Left ventricle myocardium inferior (tissue), 1 donor: ENCODE measurements at places on chromosomes 7 and 10.

- H3K4me3 ChIP-seq: no peak overlapping the region
- H3K27ac ChIP-seq: no peak overlapping the region
- H3K27me3 ChIP-seq: no peaks in the 10 kb centered on the region
- no peaks in the 10 kb centered on the region for H3K36me3 ChIP-seq
- no peak for DNase-seq
Measured at GRCh38 chr7:107151538-107151937, 17.3 kb upstream of the HBP1 start.

GRCh38 chr10:114970515-114970914 lies 32.5 kb downstream of the TRUB1 start:
- no peak overlapping the region for H3K4me3 ChIP-seq
- peak overlapping the region; percentile 13 for H3K27ac ChIP-seq
- peaks cover 13% of the 10 kb centered on the region for H3K36me3 ChIP-seq
- DNase-seq: no peak

DNA sequence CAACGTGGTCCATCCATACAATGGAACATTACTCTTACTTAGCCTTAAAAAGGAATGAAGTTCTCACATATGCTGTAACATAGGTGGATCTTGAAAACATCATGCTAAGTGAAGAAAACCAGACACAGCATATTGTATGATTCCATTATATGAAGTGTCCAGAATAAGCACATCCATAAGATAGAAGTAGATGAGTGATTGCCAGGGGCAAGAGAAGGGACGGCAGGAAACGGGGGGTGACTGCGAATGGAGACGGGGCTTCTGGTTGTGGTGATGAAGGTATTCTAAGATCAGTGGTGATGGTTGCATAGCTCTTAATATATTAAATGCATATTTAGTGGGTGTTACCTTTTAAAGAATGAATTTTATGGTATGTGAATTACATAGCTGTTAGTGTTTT lies 29.8 kb downstream of the UBE3C start:
- H3K27me3 ChIP-seq: no peaks in the 10 kb centered on the region
- H3K27ac ChIP-seq: no peak overlapping the region
- DNase-seq: no peak
- no peak overlapping the region for H3K4me3 ChIP-seq
- peaks cover 86% of the 10 kb centered on the region for H3K36me3 ChIP-seq

GRCh38 chr7:37429435-37429791 lies 19.3 kb downstream of the ELMO1 start:
- no peak overlapping the region for H3K4me3 ChIP-seq
- peaks cover 45% of the 10 kb centered on the region for H3K4me1 ChIP-seq
- no peak for DNase-seq
- H3K36me3 ChIP-seq: no peaks in the 10 kb centered on the region
- H3K27me3 ChIP-seq: no peaks in the 10 kb centered on the region

DNA sequence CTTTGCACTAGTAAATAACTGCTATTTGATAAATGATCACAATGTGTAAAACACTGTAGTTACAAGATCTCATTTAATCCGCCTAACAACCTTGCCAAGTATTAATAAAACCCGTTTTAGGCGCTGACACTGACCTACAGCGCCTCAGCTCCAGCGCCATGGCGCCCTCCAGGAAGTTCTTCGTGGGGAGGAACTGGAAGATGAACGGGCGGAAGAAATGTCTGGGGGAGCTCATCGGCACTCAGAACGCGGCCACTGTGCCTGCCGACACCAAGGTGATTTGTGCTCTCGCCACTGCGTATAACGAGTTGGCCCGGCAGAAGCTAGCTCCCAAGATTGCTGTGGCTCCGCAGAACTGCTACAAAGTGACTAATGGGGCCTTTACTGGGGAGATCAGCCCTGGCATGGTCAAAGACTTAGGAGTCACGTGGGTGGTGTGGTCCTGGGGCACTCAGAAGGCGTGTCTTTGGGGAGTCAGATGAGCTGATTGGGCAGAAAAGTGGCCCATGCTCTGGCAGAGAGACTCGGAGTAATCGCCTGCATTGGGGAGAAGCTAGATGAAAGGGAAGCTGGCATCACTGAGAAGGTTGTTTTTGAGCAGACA lies 1.1 kb upstream of the TNPO3 start:
- H3K4me3 ChIP-seq: peak overlapping the region; percentile 94
- DNase-seq: no peak
- no peaks in the 10 kb centered on the region for H3K36me3 ChIP-seq
- peaks cover 8% of the 10 kb centered on the region for H3K27me3 ChIP-seq
- peaks cover 44% of the 10 kb centered on the region for H3K4me1 ChIP-seq

GRCh38 chr10:16954280-16955030 lies 137.2 kb upstream of the RSU1 start:
- no peaks in the 10 kb centered on the region for H3K36me3 ChIP-seq
- H3K27ac ChIP-seq: peak overlapping the region; percentile 37
- no peak overlapping the region for H3K4me3 ChIP-seq
- peaks cover 36% of the 10 kb centered on the region for H3K4me1 ChIP-seq
- no peaks in the 10 kb centered on the region for H3K27me3 ChIP-seq
- DNase-seq: no peak

DNA sequence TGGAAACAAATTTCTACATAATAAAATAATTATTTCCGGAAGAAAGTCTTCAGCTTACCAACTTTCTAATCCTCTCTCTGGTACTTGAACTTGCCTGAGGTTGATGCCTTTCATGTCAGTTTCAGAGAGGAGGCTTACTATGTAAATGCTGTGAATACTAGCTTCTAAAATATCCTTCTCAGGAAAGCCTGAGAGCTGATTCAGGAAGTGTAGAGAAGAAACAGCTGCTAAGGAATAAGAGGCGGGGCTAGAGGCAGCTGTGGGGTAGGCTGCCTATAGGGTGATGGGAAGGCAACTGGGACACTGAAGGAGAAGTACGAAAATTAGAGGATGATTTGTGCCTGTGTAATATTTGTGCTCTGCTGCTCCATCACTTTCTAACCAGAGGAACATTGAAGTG lies 69.3 kb downstream of the AVL9 start:
- H3K27ac ChIP-seq: peak overlapping the region; percentile 34
- no peak for DNase-seq
- peaks cover 14% of the 10 kb centered on the region for H3K4me1 ChIP-seq
- H3K27me3 ChIP-seq: no peaks in the 10 kb centered on the region
- peaks cover 40% of the 10 kb centered on the region for H3K36me3 ChIP-seq

DNA sequence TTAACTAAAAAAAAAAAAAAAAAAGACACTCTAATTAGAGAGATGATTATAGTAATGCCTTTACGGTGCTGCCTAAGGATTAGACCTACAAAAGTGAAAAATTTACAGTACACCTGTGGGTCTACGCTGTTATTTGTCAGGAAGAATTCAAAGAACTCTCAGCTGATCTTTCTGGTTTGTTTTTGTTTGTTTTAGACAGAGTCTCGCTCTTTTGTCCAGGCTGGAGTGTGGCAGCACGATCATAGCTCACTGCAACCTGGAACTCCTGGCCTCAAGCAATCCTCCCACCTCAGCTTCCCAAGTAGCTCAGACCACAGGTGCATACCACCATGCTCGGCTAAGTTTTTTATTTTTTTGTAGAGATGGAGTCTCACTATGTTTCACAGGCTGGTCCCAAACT lies 28.3 kb upstream of the FOXK1 start:
- DNase-seq: no peak
- H3K36me3 ChIP-seq: no peaks in the 10 kb centered on the region
- H3K4me3 ChIP-seq: no peak overlapping the region
- peaks cover 9% of the 10 kb centered on the region for H3K4me1 ChIP-seq

DNA sequence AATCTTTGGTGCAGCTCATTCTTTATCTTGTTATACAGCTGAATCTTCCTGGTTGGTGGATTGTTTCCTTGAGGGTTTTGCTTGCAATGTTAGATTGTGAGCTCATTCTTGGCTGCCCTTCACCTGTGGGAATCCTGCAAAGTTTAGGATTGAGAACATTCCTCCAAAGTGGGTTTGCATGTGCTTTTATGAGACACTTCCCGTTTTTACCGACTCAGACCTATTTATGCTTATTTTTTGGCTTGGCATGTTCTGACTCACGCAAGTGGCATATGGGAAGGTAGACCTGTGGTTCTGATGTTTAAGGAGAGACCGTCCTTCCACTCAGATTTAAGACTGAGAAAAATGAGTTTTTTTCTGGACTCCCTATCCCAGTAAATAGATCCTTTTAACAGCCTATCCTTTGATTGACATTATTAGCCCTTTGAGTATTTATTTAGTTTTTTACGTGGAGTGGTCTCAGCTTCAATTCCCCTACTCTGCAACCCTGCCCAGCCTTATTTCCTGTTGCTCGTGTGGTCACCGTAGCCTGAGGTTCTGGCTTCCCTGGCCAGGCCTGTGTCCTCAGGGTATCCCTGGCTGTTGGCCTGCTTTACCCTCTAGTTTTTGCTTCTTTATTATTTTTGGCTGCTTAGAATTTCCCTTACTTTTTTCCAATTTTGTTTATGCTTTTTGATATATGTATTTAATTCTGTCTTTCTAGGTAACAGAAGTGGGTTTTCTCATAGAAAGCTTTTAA lies 13.4 kb upstream of the PRF1 start:
- no peak overlapping the region for H3K4me3 ChIP-seq
- no peak for DNase-seq
- peaks cover 5% of the 10 kb centered on the region for H3K4me1 ChIP-seq
- H3K27me3 ChIP-seq: no peaks in the 10 kb centered on the region
- no peak overlapping the region for H3K27ac ChIP-seq

DNA sequence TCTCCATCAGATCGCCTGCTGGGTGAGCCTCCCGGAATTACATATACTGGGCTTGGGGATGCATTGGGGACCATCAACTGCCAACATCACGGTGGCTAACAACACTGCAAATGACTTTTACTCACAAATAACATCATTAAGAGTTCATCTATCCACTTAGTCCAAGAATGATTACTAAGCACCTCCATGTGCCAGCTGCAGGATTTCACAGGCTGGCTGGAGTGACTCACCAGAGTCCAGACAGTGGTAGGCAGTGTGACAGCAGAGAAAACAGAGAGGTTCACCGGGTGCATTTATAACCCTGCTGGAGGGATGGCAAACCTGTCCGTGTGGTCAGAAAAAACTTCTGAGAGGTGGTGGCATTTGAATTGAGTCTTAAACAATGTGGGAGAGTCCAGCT lies 3.2 kb upstream of the IGFBP3 start:
- H3K4me3 ChIP-seq: no peak overlapping the region
- no peak overlapping the region for H3K27ac ChIP-seq
- no peaks in the 10 kb centered on the region for H3K36me3 ChIP-seq
